ENCODE measurements at places on chromosomes 6 and 20. TPM values are rescaled to one million over a fixed set of nuclear protein-coding genes. Genes with fewer than 3 reads are reported as not detected.
A peak's percentile ranks its signal among the peaks of the same experiment; 100 is the strongest.

- no peak for DNase-seq
Measured at GRCh38 chr20:62534526-62535221, 58.9 kb upstream of the GATA5 start.

DNA sequence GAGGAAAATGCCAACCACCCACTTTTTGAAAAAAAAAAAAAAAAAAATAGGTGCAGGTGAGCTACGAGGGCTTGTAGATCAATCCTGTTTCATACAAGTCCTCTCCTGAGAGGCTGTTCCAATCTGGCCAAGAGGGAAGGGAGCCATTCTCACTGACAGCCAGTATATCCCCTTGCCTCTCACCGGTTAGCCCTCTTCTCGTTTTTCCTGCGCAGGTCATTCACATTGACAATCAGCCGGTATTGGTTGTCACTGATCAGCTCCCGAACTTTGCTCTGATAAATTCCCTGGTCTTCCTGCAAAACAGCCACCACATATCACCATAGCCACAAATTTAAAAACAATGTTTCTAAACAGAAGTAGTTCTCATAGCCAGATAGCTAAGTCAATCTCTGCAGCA lies 1.4 kb downstream of the MCM3 start:
- no peak for DNase-seq

DNA sequence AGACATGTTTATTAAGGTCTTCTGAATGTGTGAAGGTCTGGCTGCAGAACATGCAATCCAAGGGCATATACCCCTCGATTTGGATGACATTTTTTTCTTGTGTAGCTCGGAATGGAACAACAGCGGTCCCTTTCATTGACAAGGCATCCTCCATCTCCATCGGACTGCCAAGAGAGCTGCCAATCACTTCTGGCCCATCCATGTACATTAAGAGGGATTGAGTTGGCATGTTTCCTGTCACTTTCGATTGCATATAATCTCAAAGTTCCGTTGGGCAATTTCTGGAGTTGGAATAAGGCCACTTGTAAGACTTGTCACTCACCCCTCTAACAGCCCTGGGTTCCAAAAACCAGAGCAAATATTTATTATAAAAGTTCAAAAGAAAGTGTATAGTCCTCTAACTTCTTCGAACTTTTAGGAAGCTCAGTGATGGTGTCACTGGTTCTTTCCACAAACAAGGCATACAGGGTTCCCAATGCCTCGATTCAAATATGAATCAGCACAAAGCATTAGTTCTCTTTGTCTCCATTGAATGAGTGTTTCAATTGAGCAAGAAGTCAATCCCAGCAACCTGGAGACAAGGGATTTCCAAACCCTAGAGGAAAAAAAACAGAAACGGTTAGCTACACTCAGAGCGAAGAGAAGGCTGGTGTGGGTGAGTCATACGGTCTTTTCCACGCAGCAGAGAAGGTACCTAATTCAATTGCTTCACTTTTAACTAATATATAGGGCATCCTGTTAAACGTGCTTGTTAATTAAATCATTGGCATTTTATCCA lies 10.9 kb downstream of the ZNF217 start:
- no peak for DNase-seq

- DNase-seq, result peak; percentile 60
Measured at GRCh38 chr20:2652724-2653555, 508 bp downstream of the NOP56 start.

The ASXL1 gene
- total RNA-seq, result 65.6 TPM

GRCh38 chr20:24746351-24746685 lies 202.8 kb upstream of the CST7 start:
- DNase-seq, result peak; percentile 23

DNA sequence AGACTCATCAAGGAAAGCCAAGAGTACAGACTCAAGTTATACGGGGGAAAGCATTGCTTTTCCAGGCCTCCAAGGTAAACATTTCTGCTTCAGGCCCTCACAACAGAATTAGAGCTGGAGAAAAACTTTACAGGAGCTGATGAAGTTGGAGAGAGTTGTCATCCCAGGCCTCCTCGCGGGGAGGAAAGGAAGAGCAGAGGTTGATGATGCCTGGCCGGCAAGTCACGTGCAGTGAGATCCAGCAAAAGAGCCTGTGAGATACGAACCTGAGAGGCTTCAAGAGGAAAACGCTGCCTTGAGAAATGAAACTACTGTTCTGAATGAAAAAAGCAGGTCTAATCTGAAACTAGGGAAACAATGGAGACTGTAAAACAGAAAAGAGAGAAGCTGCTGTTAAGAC lies 122.9 kb downstream of the FAM120B start:
- no peak for DNase-seq

GRCh38 chr6:106450653-106451052 lies 90.1 kb downstream of the CRYBG1 start:
- DNase-seq, result no peak

DNA sequence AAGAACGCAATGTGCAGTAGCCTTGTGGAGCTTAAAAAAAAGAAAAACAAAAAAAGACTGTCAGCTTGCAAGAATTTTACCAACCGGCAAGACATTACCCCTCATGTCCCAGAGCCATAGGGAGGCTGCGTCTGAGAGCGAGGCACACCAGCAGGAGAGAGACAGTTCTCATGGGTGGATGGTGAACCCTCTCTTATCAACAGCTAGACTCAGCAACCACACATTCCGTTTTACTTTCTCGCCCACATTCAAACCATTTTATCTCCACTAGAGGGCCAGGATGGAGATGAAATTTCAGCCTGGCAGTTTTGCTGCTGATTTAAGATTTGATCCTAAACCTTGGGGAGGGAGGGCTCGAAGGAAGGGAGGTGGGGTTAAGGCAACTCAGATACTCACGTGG lies 247.0 kb downstream of the ATXN1 start:
- peak; percentile 65 for DNase-seq
